ENCODE measurements at places on chromosomes 12 and 14. TPM values are rescaled to one million over a fixed set of nuclear protein-coding genes. Genes with fewer than 3 reads are reported as not detected.

DNA sequence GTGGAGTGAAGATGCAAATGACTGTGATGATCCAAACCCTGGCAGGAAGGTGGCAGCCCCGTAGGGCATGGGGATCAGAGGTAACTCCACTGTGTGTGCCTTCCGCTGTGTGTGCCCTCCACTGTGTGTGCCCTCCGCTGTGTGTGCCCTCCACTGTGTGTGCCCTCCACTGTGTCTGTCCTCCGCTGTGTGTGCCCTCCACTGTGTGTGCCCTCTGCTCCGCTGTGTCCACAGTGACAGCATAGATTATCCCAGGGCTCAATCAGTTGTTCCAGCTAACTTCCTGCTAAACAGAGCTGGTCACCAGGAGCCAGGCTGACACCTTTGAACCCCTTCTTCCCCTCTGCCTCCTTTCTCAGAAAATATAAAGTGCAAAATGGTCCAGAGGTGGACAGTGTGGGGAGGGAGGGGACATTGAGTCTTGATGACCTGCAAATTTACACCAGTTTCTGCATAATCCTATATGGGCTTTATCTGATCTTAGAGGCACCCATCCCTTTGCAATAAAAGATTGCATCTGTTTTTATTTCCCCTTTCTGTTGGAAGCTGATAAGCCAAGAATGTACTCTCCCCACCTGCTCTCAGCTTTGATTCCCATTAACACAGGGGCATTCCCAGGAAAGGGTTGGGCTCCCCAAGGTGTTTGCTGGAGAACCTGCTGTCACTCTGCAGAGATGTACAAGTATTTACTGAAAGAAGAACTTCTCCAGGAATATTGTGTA lies 21.6 kb upstream of the HNF1A start:
- no peak for DNase-seq

DNA sequence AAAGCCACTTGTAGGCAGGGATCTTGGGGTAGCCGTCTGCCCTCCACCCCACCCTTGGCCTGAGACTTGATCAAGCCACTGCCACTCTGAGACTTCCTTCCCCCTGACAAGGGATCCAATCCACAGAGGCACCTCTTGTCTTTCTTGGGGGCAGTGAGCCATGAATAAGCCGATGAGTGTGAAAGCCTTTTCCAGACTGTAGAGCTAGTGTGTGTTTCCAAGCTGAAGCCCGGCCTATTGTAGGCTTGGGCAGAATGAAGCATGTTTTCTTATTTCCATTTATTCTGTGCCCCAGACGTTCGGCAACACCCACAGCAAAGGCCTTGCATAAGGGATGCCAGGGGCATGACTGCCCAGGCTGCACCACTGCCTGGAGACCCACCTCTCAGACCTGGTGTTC lies 991.6 kb downstream of the BCL11B start:
- no peak for DNase-seq

- DNase-seq: no peak
Measured at GRCh38 chr14:54787261-54787660, 115.4 kb downstream of the GCH1 start.

- DNase-seq: no peak
Measured at GRCh38 chr12:34108405-34108803, 86.1 kb downstream of the ALG10 start.

GRCh38 chr12:79782172-79782900 lies 91.6 kb upstream of the PAWR start:
- no peak for DNase-seq

- DNase-seq: no peak
Measured at GRCh38 chr12:82874945-82875344, 188.2 kb downstream of the TMTC2 start.

DNA sequence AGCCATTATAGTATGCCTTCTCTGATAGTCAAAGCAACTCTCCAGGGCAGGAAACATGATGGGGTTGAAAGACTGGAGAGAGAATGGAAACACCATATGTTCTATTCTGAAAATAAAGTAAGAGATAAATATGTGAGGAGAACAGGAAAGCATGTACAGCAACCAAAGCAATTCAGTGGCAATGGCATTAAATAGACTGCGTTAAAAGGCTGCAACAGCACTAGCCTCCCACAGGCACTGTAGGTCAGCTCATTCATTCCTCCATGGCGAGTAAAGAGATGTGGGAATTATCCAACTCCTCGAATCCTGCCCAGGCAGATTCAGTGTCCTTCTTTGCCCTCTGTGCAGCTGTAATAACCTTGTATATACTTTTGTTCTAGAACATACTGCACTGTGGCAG lies 43.8 kb downstream of the ANO6 start:
- no peak for DNase-seq

- no peak for DNase-seq
Measured at GRCh38 chr14:34794941-34795340, 80.2 kb downstream of the BAZ1A start.

GRCh38 chr12:67531051-67531450 lies 117.5 kb upstream of the DYRK2 start:
- DNase-seq: no peak

The CBLN3 gene
- 0.39 TPM for total RNA-seq

The SERPINA10 gene
- not detected for total RNA-seq

The PTPRQ gene
- not detected for total RNA-seq

The GPR137C gene
- total RNA-seq: 4.3 TPM

Measured in H9 (cell line).